Activated T-helper 1 cell treated with Interleukin-2 at 50 U/mL for 16 hours (primary cell): ENCODE measurements at places on chromosomes 4 and X.
A peak's percentile ranks its signal among the peaks of the same experiment; 100 is the strongest.

DNA sequence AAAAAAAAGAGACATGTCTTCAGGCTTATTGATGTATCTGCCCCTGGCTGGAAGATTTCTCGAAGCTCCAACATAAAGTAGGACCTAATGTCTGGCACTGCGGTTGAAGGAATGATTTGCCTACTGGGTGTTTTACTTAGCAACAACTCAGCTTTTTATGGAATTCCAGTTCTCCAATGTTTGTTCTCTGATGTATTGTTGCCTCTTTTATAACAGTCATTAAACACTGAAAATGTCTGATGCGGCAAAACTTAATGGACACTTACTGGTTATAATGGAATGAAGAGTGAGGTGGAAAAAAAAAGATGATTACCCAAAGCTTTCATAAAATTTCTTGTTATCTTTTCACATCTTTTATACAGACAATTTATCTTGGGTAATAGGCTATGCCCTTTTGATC is 75.6 kb upstream of the ZFP42 start:
- no peak for DNase-seq

DNA sequence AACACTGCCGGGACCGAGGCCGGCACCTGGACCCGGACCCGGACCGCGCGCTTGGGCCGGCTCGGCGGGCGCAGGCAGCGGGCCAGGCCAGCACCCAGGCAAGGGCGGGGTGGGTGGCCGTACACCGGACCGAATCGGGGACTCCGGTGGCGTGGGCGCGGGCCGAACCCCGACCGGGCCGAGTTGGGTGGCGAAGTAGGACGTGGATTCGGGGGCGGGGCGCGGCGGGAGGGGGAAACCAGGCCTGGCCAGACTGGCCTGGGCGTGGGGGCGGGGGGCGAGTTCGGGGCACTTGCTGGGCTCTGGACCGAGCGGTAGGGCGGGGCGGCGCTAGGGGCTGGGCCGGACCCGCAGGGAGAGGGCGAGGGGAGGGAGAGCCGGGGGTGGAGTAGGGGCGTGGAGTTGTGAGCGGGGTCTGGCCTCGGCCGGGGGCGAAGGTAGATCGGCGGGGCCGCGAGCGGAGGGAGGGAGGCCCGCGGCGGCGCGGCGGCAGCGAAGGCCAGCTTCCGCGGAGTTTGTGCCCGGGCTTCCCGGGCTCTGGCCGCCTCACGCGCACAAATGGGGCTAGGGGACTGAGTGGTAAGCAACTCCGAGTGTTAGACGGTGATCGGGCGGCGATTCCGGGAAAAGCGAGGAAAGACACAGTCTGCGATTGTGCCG is 1.8 kb upstream of the BCORL1 start:
- DNase-seq = no peak

DNA sequence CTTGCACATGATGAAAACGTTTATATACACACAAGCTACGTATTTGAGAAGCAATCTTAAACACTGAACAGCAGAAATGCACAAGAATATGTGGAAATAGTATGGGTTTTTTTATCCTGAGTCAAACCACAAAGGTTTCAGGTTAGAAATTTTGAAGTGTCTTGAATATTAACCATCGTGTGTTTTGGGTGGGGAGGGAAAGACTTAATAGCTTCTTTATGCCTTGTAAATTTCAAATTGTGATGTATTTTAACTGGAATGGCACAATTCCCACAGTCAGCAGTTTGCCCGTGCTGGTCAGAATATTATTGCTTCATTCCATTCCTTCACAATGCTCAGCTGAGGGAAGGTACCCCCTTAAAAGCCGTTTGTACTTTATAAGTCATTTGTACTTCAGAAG is 67.4 kb upstream of the WDR1 start:
- no peak for DNase-seq

- no peak for DNase-seq
Measured at GRCh38 chrX:9316096-9316495, 148.8 kb upstream of the TBL1X start.

- no peak for DNase-seq
Measured at GRCh38 chr4:152344001-152344400, 191.9 kb downstream of the FBXW7 start.

DNA sequence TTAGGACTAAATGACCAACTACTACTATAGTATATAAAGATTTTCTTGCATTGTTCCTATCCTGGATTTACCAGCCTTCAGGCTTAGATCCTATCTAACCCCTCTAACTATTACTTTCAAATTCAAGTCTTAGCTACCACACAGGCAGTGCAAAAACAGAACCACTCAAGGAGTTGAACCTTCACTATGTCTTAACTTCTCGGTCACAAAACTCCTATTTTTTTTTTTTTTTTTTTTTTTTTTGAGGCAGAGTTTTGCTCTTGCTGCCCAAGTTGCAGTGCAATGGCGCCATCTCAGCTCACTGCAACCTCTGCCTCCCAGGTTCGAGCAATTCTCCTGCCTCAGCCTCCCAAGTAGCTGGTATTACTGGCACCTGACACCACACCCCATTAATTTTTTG is 6.3 kb upstream of the FAM200B start:
- no peak for DNase-seq

DNA sequence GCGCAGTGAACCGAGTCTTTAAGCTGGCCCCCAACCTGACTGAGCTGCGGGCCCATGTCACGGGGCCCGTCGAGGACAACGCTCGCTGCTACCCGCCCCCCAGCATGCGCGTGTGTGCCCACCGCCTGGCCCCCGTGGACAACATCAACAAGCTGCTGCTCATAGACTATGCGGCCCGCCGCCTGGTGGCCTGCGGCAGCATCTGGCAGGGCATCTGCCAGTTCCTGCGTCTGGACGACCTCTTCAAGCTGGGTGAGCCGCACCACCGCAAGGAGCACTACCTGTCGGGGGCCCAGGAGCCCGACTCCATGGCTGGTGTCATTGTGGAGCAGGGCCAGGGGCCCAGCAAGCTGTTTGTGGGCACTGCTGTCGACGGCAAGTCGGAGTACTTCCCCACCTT is 2.2 kb downstream of the PLXNA3 start:
- DNase-seq = no peak

DNA sequence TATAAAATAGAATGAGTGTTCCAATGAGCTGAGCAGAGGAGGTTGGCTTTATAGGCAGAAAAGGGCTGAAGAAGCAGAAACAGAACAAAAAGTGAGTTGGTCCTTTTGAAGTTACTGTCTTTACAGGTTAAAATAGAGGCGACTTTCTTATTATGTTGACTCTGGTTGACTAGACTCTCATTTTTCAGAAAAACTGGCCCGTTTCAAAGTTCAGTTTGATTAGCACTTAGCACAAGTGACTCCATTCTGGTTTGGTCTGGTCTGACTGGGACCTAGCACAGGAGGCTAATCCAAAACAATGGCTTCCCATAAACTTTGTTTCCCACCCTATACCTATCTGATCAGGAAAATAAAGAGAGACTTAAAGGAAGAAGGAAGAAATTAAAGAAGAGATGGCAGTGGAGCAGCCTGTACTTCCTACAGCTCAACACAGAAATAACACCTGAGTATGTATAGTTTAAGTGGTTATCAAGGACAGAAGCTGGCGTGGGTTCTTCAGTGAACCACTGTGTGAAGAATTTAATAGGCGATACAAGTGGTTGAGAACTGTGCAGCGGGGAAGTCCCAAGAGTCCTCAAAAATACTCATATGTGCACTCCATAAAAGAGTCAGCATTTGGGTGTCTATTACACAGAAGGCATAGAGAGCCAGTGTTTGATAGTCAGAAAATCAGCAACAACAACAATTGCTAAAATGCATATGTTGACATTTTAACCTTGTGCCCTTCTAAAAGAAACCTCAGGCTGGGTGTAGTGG is 554.8 kb upstream of the HTR2C start:
- no peak for DNase-seq

DNA sequence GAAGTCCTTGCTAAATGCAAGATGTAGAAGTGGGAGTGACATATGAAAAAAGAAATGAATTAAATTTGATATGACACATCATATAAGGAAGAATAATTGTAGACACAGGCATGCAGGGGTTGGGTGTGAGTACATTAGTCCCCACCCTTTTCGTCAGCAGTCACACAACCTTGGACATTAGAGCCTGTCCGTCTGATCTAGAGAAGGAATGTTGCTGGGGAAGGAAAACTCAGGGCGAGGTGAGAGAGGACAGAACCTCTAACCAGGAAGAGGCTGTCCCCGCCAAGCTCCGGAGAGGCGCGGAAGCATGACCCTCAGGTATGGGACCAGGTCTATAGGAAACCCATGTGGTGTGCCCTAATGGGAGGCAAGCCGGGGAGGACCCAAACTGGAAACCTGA is 102.1 kb downstream of the RELL1 start:
- DNase-seq = no peak

DNA sequence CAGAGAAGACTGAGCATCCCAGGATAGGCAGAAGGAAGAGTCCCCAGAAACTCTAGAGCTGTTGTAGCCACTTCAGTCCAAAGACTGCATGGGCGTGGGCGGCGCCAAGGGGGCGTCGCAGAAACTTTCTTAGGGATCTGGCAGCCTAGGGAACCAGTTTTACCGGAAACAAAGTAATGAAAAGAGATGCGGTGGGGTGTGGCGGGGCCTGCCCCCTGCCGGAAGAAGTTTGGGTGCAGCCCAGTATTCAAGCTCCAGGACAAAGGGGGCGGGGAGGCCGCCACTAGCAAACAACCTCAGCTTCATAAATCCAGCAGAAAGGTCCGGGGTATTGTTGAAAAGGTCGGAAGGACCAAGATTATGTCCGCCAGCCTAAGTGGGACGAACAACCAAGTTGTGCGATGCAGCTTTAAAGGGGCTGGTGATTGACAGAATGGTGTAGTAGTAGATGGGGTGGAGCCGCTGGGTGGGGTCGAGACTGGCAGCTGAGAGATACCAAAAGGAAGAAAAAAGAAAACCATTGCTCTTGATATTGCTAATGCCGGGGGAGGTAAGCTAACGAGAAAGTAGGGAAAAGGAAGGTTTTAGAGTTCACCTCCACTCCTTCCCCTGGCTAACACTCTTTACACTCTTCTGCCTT is 190.5 kb downstream of the RRAGB start:
- peak; percentile 23 for DNase-seq

DNA sequence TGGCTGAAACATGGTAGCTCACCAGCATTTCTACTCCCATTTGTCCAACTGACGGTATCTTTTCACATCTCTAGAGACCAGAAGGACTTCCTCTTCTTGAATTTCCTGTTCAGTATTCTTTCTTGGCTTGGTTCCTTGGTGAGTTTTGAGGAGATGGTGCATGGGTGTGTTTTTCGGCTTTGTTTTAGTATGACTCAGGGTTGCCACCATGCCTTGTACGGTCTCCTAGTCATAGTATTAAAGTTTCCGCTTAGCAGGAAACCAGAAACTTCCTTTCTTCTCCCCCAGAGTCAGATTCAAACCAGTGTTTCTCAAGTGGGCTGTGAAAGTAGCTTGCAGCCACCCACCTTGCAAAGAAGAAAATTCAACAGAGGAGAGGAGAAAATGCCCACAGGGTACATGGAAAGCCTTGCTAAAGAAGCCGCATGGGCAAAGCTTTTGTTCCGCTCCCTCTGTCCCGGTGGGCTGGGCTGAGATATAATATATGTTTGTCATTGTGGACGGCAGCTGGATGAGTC is 5.7 kb downstream of the CD99 start:
- DNase-seq = no peak

- DNase-seq = no peak
Measured at GRCh38 chr4:147360301-147360700, 120.6 kb upstream of the EDNRA start.

DNA sequence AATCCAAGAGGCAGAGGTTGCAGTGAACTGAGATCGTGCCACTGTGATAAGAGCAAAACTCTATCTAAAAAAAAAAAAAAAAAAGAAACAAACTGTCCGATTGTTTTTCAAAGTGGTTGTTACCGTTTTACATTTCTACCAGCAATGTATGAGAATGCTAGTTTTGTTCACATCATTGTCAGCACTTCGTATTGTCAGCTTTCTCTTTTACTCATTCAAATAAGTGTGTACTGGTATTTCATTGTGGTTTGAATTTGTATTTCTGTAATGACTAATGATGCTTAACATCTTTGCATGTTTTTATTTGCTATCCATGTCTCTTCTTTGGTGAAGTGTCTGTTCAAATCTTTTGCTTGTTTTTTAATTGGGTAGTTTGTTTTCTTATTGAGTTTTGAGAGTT is 65.8 kb downstream of the GPR101 start:
- no peak for DNase-seq

DNA sequence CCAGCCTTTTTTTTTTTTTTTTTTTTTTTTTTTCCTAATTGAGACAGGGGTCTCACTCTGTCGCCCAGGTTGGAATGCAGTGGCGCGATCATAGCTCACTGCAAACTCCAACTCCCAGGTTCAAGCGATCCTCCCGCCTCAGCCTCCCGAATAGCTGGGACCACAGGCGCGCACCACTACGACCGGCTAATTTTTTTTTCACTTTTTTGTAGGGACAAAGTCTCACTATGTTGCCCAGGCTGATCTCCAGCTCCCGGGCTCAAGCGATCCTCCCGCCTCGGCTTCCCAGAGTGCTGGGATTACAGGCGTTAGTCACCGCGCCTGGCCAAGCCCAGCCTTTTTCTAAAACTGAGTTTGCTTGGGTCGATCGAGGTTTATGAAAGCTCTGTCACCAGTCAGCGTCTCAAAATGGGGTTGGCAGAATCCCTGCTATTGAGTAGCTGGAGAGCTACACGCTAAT is 1.3 kb upstream of the OTUD5 start:
- no peak for DNase-seq

GRCh38 chrX:77595848-77596247 is 148.7 kb downstream of the FGF16 start:
- no peak for DNase-seq

DNA sequence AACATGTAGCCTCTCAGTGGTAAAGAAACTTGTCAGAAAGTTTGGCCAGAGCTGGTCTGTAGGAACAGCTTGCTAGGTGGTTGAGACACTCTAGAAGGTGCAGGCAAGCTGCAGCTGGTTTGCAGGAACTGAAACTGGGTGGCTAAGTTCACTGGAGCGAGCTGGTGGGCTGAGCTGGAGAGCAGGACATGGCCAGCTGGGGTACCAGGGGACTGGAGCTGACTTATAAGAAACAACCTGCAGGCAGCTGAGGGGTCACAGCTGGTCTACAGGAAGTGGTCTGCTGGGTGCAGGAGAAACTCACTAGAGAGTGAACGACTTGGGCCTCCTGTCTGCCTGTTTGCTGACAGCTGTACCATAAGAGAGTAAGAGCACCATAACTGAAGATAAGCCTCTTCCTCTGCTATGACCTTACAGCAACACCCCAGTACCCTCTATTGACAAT is 157.1 kb upstream of the LNX1 start:
- no peak for DNase-seq

DNA sequence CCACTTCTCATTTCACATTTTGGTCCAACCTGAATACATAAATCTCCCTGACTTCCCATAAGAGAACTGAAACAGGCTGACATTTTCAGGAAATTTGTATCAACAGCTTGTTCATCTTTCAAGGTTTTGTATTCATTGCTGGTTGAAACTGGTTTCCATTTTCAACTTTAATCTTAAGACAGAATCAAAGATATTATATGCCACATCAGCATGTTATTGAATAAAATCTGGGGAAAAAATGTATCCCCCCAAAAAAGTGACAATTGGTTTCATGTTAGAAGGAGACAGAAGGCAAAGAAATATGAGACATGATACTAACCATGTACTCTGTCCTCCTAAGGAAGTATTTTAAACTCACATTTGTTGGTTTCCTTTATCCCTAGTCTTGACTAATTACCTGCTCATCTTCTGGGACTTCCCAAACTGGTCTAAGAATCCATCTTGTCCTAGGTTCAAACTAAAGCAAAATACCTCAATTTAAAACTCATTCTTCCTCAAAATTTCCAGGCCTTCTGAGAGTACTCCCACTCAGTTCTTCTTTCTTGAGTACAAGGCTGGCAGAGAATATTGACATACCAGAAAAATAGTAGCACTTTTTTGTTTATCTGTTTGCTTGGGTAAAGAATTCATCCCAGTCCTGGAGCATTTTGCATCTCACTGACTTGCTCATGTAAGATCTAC is 3.1 kb upstream of the ANTXR2 start:
- no peak for DNase-seq
